ENCODE measurements at places on chromosomes 1 and 21.

DNA sequence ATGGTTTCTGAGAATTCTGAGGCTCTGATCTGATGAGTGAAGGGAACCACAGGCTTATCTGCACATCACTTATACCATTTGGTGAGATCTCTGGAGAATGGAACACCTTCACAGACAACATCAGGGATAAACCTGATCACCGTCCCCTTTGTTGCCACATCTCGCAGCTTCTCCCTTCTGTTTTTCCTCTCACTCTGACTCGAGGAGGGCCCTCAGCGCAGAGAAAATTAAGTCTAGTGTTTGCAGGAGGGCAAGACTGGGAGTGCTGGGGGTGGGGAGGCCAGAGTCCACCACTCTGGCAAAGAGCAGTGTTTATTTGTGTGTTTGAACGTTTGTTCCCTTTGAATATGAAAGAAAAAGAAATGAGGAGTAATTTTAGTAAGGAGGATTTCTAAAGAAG lies 29.0 kb upstream of the BATF3 start:
- DNase-seq = no peak

GRCh38 chr1:186950547-186950946 lies 121.8 kb downstream of the PLA2G4A start:
- DNase-seq = peak; percentile 89

DNA sequence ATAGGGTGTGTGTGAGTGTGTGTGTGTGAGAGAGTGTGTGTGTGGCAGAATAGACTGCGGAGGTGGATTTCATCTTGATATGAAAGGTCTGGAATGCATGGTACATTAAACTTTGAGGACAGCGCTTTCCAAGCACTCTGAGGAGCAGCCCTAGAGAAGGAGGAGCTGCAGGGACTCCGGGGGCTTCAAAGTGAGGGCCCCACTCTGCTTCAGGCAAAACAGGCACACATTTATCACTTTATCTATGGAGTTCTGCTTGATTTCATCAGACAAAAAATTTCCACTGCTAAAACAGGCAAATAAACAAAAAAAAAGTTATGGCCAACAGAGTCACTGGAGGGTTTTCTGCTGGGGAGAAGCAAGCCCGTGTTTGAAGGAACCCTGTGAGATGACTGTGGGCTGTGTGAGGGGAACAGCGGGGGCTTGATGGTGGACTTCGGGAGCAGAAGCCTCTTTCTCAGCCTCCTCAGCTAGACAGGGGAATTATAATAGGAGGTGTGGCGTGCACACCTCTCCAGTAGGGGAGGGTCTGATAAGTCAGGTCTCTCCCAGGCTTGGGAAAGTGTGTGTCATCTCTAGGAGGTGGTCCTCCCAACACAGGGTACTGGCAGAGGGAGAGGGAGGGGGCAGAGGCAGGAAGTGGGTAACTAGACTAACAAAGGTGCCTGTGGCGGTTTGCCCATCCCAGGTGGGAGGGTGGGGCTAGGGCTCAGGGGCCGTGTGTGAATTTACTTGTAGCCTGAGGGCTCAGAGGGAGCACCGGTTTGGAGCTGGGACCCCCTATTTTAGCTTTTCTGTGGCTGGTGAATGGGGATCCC lies 18.3 kb upstream of the HDAC1 start:
- no peak for DNase-seq

- no peak for DNase-seq
Observed at GRCh38 chr1:30450818-30451233, 272.6 kb downstream of the MATN1 start.

DNA sequence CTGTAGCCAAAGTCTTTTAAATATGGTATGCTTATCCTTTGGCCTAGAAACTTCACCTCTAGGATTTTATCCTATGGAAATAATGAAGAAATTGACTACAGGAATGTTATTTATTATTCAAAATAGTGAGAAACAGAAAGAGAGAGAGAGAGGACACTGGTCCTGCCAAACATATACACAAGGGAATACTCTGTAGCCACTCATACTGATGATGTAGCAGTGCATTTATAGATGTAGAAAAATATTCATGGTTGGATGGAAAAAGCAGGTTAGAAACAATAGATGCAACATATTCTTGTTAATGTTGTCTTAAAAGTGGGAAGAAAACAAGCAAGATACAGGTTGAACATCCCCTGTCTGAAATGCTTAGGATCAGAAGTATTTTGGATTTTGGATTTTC lies 22.2 kb upstream of the EPHB2 start:
- DNase-seq = no peak

- no peak for DNase-seq
Observed at GRCh38 chr1:236425031-236425663, 31.1 kb downstream of the EDARADD start.

DNA sequence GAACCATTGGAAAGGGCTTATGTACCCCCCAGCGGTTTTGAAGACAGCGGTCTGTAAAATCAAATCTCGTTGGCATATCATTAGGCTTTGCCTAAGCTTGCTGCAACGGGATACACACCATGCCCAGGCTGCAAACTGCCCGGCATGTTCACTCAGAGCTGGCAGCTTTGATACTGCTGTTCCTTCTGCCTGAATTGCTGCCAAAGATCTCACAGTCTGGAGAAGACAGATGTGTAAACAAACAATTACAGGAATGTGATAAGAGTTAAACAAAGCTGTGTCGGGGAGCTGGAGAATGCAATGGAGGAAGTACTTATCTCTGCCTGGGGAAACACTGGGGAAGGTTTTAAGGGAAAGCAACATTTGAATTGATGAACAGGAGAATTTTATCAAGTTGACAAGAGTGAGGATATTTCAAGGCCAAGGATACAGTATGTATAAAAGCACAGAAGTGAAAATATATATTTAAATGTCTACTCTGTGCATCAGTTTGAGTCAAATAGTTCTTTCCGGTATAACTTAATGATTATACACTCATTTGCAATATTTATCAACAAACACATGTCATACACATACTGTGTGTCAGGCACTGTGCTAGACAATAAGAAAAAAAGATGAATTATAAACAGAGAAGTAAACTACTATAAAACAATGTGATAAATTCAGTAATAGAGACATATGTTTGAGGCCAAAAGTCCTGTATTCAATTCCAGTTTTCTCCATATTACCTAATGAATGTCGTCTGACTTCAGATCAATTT lies 29.9 kb downstream of the CHML start:
- DNase-seq = peak; percentile 78

DNA sequence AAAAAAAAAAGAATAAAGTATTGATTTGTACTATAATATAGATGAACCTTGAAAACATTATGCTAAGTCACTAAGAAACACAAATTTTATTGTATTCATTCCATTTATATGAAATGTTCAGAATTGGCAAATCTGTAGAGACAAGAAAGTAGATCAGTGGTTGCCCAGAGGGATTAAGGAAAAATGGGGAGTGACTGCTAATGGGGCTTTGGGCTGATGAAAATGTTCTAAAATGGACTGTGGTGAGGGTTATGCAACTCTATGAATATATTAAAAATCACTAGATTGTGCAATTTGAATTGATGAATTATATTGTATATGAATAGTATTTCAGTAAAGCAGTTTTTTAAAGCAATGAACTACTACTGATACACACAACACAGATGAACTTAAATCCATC lies 10.0 kb downstream of the GDAP2 start:
- DNase-seq = no peak

DNA sequence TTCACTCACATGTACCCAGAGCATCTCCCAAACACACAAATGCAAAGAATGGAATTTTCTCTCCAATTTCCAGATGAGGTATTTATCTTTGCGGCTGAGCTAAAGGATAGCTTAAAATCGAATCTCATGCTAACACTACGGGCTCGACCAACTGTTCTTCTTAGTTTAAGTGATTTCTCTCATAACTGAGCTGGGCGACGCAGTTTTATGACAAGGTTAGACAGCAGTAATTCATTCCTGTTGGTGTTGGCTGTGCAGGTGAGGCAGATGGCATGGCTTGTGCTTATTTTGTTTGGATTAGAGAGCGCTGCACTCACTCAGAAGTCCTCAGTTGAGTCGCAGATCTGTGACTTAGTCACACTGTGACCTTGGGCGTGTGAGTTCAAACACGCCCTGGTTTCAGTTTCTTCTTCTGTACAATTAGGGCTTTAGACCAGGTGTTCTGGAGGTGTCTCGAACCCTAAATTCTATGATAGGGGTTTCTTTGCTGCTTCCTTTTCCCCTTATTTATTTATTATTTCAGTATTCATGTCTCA lies 41.5 kb upstream of the MRPS6 start:
- DNase-seq = no peak

GRCh38 chr1:111449703-111450017 lies 396 bp downstream of the ATP5PB start:
- no peak for DNase-seq

DNA sequence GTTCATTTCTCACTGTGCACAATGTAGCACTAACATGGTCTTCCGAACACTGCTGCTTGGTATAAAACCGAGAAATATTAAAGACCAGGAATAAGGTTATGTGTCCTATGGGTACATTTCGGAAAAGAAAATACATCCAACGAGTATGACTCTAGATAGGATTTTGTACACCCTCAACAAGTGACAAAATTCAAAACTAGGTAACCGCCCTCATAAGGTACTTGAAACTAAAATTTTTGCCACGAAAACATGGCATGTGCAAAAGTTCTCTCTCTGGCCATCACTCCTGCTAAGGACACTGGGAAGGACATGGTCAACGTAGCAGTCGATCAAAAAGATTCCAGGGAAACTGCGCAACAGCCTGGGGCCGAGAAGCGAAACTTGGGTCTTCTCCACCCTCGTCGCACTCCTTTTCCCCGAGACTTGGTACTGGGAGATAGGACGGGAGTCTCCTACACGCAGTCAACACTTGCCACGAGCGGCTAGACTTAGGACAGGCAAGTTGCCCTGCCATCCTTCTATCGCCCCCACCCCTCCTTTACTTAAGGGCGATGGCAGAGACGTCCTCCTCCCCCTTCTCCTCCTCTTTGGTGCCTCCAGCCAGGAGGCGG lies 338 bp upstream of the TOR1AIP1 start:
- peak; percentile 97 for DNase-seq

- peak; percentile 47 for DNase-seq
Observed at GRCh38 chr21:16912075-16912474, 600.8 kb upstream of the CXADR start.

DNA sequence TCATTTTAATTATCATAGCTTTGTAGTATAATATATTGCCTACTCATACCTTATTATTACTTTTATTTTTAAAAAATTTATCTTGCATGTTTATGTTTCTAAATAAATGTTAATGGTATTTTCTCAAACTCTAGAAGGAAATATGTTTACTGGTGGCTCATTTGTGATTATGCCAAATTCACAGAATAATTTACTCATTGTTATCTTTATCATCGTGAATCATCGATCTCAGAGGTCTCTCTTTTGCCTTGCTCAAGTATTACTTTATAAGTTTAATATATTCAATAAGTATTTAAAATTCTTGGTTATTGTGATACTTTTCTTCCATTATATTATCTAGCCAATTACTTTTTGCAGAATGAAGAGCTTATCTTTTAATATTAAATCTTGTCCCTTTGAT lies 836.7 kb upstream of the ADAMTS5 start:
- no peak for DNase-seq

DNA sequence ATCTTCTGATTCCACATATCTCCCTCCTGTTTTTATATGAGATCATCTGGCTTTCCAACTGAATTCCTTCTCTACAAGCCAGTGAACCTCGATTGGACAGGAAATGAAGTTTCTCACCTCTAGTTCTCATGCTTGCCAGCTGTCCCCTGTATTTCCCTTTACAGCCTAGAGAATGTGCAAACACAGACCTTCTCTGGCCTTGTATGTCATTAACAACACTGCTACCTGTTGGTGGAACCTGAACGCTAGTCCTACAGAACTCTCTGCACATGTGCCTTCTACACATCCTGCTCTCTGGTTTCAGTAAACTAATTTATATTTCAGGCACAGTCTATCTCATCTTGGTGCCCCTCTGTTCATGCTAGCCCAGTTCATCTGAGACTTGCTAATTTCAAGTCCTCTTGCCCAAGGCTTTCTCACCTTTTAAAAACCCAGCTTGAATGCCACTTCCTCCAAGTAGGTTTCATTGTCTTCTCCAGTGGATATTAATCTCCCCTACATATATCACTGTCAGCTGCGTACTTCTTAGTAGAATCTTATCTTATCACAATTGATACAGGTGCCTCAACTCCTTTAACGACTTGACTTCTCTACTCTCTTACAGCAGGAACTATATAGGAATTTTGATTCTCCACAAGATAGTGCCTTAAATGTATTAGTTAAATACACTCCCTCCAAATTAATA lies 549.9 kb downstream of the PLPP3 start:
- no peak for DNase-seq

DNA sequence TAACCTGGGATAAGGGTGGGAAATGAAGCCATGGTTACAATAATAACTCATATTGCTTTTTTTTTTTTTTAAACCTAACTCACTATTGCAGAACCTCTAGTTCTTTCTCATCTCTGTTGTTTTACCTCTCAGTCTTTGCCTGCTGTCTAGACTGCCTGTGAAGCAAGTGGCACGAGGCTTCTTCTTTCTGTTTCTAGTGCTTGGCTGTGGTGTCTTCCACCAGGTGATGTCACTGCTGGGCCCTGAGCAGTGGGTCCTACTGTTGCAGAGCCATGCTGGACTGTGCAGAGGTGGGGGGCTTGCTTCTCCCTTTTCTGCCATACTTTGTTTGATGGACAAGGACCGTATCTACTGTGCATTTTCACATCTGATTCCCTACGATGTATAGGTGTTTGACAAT lies 51.7 kb downstream of the ZNF326 start:
- no peak for DNase-seq

GRCh38 chr1:107992347-107992746 lies 27.4 kb upstream of the VAV3 start:
- no peak for DNase-seq

DNA sequence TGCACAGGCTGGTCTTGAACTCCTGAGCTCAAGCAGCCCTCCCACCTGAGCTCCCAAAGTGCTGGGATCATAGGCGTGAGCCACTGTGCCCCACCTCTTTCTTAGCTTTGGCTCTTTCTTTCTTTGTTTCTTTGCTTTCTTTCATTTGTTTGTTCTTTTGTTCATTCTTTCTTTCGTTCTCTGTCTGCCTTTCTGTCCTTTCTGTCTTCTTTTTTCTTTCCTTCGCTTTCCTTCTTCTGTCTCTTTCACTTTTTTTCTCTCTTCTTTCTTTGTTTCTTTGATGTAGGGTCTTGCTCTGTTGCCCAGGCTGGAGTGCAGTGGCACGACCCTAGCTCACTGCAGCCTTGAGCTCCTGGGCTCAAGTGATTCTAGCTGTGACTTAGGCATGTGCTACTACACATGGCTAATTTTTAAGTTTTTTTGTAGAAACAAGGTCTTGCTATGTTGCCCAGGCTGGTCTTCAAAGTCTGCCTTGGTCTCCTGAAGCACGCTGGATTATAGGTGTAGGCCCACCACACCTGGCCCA lies 18.9 kb downstream of the SOX13 start:
- DNase-seq = no peak

- no peak for DNase-seq
Observed at GRCh38 chr1:25487628-25488027, 55.8 kb upstream of the LDLRAP1 start.

DNA sequence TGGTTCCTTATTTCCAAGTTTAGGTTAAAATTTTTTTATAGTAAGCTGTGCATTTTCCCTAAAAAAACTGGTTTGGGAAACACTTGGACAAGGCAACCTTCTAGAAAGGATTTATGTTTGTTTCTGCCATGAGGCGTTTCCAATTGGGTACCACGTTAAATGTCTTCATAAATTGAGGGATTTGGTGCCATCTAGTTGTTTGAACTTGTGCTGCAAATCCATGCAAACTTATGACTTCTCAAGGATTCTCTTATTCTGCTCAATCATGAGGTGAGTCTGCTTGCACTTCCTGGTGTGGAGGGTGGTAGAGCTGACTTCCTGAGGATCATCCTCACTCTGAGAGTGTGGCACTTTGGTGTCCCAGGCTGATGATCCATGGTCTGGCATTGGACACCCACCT lies 123.3 kb downstream of the PCNX2 start:
- peak; percentile 67 for DNase-seq

GRCh38 chr1:115796897-115797296 lies 28.4 kb upstream of the CASQ2 start:
- DNase-seq = no peak

Data from endothelial cell of umbilical vein (primary cell).